ENCODE measurements at places on chromosomes 5 and 9.

DNA sequence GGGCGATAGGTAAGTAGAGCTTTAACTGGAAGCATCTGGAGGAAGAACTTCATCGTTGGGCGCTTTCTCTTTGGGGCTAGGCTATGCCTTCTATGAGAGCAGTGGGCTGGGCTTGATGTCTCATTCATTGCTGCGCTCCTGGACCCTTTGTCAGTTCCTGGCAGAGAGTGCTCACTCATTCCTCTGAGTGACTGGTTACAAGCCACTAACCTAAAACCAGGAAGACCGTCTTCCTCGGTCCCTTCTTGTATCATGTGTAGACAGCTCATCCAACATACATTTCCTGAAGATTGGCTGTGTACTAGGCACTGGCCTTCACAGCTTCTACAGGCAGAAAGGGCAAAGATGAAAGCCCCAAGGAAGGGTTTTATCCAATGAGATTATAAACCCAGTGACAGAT lies 6.4 kb downstream of the SWI5 start:
- no peak for DNase-seq

DNA sequence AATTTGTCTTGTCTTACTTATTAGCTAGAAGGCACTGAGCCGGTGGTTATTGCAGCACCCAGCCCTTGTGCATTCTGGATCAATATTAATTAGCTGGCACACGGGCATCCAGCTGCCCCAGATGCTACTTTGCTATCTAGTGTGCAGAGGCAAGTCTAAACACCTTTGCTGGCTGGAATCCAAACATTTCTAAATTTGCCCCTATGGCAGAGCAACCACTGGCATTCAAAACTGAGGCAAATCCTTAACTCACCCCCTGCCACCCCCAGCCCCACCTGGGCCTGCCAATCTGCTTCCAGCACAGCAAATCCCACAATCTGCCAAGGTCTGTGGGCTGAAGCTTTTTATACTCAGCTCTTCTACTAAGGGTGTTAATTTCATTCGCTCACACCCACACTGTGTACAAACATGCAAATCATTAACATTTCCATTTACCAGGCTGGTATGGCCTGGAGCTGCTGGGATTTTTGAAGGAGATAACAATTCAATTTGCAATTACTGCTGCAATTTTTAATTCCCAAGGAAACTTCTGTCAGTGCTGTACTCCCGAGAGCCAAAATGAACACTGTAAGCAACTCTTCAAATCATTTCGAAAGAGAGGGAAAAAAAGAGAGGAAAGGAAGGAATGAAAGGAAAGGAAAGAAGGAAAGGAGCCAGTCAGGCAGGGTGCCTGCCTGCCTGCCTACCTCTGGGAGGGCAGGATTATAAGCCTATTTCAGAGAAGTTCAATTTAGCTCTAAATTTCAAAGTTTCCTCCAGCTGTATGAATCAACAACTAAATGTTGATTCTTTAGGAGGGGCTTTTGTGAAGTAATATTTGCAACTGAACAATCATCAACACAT lies 35.5 kb downstream of the RAPGEF1 start:
- DNase-seq, result no peak

GRCh38 chr9:127876764-127877562 lies 512 bp downstream of the AK1 start:
- no peak for DNase-seq

DNA sequence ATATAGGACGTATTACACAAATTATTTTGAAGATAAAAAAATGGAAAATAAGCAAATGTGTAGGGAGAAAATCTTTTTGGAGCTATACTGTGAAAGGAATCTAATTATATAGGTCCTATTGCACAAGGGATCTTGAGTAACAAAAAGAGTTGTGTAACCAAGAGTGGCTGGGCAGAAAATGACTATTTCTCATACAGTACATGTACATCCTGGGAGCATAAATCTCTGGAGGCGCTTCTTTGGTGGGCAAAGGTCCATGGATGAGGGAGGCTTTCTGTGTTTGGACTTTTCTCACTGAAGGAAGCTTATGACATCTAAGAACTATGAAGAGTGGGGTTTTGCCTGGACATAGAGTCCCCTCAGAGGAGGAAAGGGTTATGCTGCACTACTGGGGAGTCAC lies 29.8 kb downstream of the ANKS6 start:
- no peak for DNase-seq

DNA sequence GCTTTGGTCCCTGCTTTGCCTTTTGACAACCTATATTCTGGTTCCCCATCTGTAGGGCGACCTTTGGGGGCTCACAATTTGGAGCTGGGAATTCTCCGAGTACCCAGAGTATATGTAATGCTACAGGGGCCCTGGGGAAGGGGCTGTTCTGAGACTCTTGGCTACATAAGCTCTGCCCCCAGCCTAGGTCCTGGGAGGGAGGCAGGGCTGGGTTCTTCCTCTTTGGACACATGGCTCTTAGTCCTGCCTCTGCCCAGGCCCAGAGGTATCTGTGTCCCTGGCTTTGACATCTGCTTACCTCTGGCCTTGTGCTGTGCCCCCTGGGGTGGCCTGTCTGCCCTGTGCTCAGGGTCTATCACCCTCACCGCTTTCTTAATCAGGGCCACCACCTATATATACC lies 181.6 kb downstream of the CACNA1B start:
- DNase-seq, result no peak

DNA sequence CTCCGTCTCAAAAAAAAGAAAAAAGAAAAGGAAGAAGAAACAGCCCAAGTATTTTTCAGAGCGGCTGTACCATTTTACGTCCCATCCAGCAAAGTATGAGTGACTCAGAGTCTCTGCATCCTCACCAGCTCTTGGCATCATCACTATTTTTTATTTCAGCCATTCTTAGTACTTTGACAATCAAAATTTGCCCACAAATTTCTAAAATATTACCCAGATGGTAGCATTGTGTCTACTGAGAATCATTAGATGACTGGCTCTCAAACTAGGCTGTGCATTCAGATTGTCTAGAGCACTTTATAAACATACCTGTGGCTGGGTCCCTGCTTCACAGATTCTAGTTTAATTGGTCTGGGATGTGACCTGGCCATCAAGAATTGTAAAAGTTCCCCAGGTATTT lies 21.6 kb upstream of the MELK start:
- no peak for DNase-seq

DNA sequence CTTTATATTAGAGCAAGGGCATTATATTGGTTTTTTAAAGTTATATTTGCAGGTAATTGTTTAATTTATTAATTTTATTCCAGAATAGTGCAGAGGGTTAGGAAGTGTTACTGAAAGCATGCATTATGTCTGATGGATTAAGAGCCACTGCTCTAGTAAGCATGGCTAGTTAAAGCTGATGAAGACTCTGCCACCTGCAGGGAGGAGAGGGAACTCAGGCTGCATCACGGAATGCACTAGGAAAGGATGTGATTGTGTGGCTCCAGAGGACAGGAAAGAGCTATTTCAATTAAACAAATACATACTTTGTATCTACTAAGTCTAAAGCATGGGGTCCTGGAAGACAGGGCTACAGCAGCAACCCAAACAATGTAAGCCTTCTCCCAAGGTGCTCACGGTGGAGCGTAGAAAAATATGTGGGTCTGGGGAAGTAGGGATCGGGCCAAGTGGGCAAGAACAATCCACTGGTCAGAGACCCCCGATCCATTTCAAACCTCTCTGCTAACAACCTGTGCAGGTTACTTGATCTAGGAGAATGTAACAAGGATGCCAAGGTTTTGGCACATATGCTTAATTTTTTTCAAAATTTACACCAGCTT lies 15.3 kb upstream of the GRXCR2 start:
- DNase-seq, result no peak

DNA sequence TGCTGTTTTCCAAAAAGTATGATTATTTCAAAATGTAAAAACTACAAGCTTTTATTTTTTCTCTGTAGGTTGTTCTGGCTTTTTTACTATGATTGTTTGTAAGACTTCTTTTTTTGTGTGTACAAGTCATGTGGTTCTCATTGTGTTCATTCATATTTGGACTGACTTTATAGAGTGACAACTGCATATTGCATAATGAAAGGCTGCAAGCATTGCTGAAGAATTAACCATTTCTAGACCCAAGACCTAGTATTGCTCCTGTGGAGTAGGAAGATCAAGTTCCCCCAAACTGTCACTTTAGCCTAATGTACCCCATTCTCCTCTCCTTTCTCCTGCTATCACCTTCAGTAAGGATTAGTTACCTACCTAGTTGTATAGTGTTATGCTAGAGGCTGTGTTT lies 10.0 kb downstream of the MAP1B start:
- no peak for DNase-seq

DNA sequence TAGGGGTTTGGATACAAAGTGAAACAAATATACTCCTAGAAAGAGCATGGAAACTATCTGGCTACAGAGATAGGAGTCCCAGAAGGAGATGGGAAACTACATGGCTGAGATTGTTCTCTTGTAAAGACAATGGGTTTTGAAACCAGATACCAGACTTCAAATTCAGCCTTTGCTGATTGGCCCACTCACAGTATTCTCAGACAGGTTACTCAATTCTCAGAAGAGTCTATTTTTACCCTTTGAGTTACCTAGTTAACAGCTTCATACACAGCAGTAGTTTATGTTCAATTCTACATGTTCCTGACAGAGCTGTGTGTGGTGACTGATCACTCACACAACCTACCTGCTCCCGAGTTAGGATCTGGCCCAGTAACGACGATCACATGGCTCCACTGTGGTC lies 14.1 kb downstream of the ZFP62 start:
- no peak for DNase-seq

DNA sequence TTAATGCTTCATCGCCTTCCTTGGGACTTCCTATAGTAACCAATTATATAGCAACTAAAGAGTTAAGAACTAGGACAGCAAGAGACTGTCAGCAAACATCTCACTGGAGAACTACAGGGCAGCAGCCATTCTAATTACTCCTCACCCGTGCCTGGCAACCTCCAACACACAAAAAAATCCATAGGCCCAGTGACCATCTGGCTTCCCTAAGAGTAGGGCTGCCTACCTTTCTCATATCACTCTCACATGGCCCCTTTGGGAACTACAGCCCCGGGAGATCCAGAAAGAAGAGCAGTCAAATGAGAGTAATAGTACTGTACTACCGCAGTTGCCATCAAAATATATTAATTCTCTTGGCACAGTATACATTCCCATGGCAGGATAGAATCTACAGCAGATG lies 5.7 kb downstream of the DCAF10 start:
- no peak for DNase-seq

GRCh38 chr5:68359699-68360098 lies 144.1 kb downstream of the PIK3R1 start:
- DNase-seq, result no peak

- DNase-seq, result no peak
Measured at GRCh38 chr9:35518225-35518821, 28.4 kb downstream of the RUSC2 start.

DNA sequence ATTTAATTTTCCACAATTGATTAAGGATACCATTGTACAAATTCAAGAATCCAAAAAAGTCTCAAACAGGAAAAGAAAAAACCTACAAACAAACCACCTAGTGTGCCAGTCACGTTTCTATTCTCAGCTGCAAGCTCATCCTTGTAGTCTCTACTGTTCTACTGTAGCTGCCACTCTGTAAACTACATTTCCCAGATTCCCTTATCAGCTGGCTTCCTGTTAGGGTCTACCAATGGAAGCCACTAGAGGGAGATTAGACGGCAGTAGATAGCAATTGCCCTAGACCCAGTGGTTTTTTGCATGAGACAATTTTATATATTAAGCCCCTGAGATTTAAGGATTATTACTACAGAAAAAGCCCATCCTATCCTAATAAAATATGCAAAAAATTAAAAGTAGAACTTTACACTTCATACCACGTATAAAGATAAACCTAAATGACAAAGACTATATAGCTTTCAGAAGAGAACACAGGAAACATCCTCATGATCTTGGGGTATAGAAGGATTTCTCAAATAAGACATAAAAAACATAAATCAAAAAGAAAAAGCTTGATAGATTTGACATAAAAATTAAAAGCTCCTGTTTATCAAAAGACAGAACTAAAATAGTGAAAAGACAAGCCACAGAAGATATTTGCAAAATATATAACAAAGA lies 37.4 kb downstream of the P4HA2 start:
- DNase-seq, result no peak

GRCh38 chr9:9949368-9949767 lies 663.4 kb downstream of the PTPRD start:
- no peak for DNase-seq

DNA sequence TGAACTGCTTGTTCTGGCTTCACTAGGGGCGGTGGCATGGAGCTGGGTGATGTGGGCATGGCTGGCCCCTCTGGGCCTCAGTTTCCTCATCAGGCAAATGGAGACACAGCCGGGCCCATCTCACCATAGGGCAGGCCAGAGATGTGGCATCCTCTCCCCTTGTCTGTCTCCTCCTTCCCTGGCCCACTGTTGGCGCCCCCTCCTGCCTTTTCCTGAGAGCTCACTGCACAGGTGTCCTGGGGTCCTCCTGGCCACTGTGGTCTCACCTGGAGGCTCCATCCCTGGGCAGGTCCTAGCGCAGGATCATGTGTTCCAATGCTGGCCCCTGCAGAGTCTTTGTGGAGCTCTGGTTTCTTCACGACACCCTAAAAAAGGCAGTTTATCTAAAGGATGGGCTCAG lies 53.5 kb downstream of the NEK6 start:
- no peak for DNase-seq

- DNase-seq, result no peak
Measured at GRCh38 chr9:107992271-107992670, 502.7 kb upstream of the KLF4 start.

GRCh38 chr5:172086194-172086975 lies 79.9 kb upstream of the FBXW11 start:
- DNase-seq, result no peak

- no peak for DNase-seq
Measured at GRCh38 chr5:59462956-59463355, 430.6 kb downstream of the PDE4D start.

DNA sequence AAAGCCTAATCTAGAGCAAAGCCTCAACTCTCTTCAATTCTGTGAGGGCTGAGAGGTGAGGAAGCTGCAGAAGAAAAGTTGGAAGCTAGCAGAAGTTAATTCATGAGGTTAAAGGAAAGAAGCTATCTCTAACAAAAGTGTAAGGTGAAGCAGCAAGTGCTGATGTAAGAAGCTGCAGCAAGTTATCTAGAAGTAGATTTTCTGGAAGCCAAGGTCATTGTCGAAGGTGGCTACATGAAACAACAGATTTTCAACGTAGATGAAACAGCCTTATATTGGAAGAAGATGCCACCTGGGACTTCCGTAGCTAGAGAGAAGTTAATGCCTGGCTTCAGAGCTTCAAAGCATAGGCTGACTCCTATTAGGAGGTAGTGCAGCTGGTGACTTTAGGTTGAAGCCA lies 42.0 kb downstream of the SREK1 start:
- no peak for DNase-seq

- no peak for DNase-seq
Measured at GRCh38 chr9:26786564-26786963, 106.0 kb downstream of the CAAP1 start.

- no peak for DNase-seq
Measured at GRCh38 chr5:17219006-17219422, 1.6 kb downstream of the BASP1 start.

- DNase-seq, result no peak
Measured at GRCh38 chr5:44048276-44048984, 340.8 kb downstream of the FGF10 start.
